B cell (primary cell): ENCODE measurements at places on chromosomes 2 and 18. TPM values are rescaled to one million over a fixed set of nuclear protein-coding genes. Genes with fewer than 3 reads are reported as not detected.

The MAP3K19 gene
- 0.46 TPM in 1 of 2 replicates, not detected in the other for polyA plus RNA-seq

The SLC23A3 gene
- 2.2 and 2.4 TPM in 2 replicates for polyA plus RNA-seq

The ECEL1 gene
- not detected in 2 replicates for polyA plus RNA-seq

The TIMM21 gene
- 22.9 and 28.5 TPM in 2 replicates for polyA plus RNA-seq

The MC5R gene
- polyA plus RNA-seq, result not detected in 2 replicates

The PSD4 gene
- polyA plus RNA-seq, result 87.1 and 113 TPM in 2 replicates

The SERPINB7 gene
- polyA plus RNA-seq, result not detected in 2 replicates

The SULT1C4 gene
- polyA plus RNA-seq, result not detected in 2 replicates

- H3K4me1 ChIP-seq, result no peaks in the 10 kb centered on the region
- H3K4me3 ChIP-seq, result no peak overlapping the region
- H3K36me3 ChIP-seq, result no peaks in the 10 kb centered on the region
- H3K27ac ChIP-seq, result no peak overlapping the region
Observed at GRCh38 chr18:11578799-11579198, 30.6 kb upstream of the SLC35G4 start.

DNA sequence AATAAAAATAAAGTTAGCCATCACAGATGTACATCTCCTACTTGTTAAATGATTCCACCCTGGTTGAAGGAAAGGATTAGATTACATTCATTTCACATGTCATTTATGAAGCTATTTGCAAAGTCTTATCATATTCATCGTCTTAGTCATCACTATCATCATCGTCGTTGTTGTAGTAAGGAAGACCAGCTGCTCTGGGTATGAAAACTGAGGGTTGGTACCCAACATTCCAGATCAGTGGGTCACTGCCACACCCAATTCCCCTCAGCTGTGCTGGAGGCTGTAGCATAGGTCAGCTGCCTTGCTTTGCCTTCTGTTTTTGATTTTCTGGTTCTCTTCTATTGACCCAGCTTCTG lies 20.9 kb upstream of the CCBE1 start:
- no peaks in the 10 kb centered on the region for H3K27me3 ChIP-seq
- no peak overlapping the region for H3K27ac ChIP-seq
- H3K4me3 ChIP-seq, result no peak overlapping the region
- DNase-seq, result no peak
- no peaks in the 10 kb centered on the region for H3K36me3 ChIP-seq

GRCh38 chr18:50460716-50461115 lies 85.9 kb downstream of the SKA1 start:
- DNase-seq, result no peak
- no peak overlapping the region for H3K27ac ChIP-seq
- no peaks in the 10 kb centered on the region for H3K27me3 ChIP-seq
- H3K36me3 ChIP-seq, result no peaks in the 10 kb centered on the region

DNA sequence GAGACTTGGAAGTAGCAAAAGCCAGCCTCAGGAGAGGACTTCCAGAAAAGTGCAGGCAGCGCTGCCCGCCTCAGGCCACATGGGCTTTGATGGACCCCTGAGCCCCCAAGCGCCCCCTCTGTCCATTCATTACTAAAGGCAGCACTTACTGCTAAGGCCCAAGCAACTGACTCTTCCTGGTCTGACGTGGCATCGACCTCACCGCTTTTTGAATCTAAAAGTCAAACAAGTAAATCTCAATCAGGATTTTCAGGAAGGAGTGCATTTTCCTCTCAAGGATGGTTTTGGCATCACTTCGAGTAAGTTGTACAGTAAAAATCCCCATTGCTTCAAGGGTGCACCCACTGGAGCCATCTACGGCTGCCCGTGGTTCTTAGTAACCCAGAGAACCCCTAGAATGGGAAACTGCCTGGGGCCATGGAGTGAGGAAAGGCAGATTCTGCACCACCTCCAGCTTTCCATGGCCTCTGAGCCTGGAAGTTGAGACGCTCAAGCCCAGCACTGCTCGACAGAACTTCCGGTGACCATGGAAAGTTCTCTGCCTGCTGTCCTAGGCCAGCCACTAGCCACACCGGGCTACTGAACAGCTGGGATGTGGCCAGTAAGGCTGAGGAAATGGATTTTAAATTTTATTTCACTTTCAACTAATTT lies 7.0 kb downstream of the HJURP start:
- no peaks in the 10 kb centered on the region for H3K4me1 ChIP-seq
- DNase-seq, result no peak
- H3K27ac ChIP-seq, result no peak overlapping the region
- no peaks in the 10 kb centered on the region for H3K27me3 ChIP-seq

GRCh38 chr2:144546933-144547332 lies 27.0 kb upstream of the ZEB2 start:
- H3K4me3 ChIP-seq, result no peak overlapping the region
- DNase-seq, result no peak
- no peak overlapping the region for H3K27ac ChIP-seq
- peaks cover 34% of the 10 kb centered on the region for H3K27me3 ChIP-seq
- H3K4me1 ChIP-seq, result peaks cover 26% of the 10 kb centered on the region
- H3K36me3 ChIP-seq, result no peaks in the 10 kb centered on the region

GRCh38 chr2:138559641-138560040 lies 58.1 kb downstream of the SPOPL start:
- peaks cover 48% of the 10 kb centered on the region for H3K36me3 ChIP-seq
- no peaks in the 10 kb centered on the region for H3K27me3 ChIP-seq
- H3K4me3 ChIP-seq, result no peak overlapping the region
- no peak for DNase-seq
- no peaks in the 10 kb centered on the region for H3K4me1 ChIP-seq

- no peak for DNase-seq
- no peak overlapping the region for H3K4me3 ChIP-seq
- H3K27me3 ChIP-seq, result no peaks in the 10 kb centered on the region
- H3K4me1 ChIP-seq, result no peaks in the 10 kb centered on the region
- no peaks in the 10 kb centered on the region for H3K36me3 ChIP-seq
- no peak overlapping the region for H3K27ac ChIP-seq
Observed at GRCh38 chr2:217919204-217919603, 83.6 kb downstream of the TNS1 start.

DNA sequence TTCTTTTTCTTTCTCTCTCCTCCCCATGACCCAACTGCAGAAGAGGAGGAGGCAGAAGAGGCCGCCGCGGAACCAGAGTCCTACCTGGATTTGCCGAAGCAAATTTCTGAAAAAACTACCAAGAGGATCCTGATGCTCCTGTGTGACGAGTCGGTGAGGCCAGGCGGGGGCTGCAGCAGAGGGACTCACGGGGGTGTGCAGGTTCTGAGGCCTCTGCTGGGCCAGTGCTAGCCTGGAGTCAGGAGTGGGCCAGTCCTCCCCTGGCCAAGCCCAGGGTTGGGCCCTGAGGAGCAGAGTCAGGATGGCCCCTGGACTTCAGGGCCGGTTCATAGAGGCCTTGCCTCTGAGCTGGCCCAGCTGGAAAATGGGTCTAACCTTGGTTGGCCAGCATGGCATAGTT lies 29.3 kb downstream of the OTOF start:
- H3K27me3 ChIP-seq, result peaks cover 7% of the 10 kb centered on the region
- no peak overlapping the region for H3K27ac ChIP-seq
- no peak for DNase-seq
- no peak overlapping the region for H3K4me3 ChIP-seq
- H3K36me3 ChIP-seq, result no peaks in the 10 kb centered on the region

- no peaks in the 10 kb centered on the region for H3K27me3 ChIP-seq
- H3K36me3 ChIP-seq, result no peaks in the 10 kb centered on the region
- H3K4me3 ChIP-seq, result no peak overlapping the region
- H3K4me1 ChIP-seq, result no peaks in the 10 kb centered on the region
- H3K27ac ChIP-seq, result no peak overlapping the region
- no peak for DNase-seq
Observed at GRCh38 chr2:98372579-98372978, 26.3 kb downstream of the CNGA3 start.

DNA sequence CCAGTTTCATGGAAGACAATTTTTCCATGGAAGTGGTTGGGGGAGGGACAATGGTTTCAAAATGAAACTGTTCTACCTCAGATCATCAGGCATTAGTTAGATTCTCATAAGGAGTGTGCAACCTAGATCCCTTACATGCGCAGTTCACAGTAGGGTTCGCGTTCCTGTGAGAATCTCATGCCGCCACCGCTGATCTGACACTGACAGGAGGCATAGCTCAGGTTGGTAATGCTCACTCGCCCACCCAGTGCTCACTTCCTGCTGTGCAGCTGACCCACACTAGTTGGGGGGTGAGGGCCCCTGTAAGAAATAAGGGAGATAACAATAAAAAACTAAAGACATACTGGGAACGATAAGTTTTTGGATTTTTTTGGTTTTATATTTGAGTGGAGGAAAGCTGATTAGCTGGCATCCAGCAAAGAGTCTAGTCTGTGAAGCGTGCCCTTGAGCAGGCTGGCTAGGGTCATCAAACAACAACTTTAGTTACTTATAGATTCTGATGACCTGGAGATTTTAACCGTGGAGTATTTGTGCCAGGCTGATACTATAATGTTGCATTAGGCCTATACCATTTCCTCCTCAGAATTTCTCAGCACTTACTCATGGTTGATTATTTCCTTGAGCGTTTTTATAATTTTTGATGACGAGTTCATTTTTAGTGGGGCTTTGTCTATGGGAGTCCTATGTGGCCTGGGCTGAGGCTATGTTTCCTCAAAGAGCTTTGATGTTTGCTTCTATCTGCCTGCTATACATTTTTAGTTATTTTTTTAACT lies 6.3 kb upstream of the MCFD2 start:
- H3K27me3 ChIP-seq, result no peaks in the 10 kb centered on the region
- no peak overlapping the region for H3K4me3 ChIP-seq
- peaks cover 29% of the 10 kb centered on the region for H3K4me1 ChIP-seq
- H3K27ac ChIP-seq, result no peak overlapping the region

- H3K36me3 ChIP-seq, result no peaks in the 10 kb centered on the region
- H3K27ac ChIP-seq, result no peak overlapping the region
- H3K4me1 ChIP-seq, result no peaks in the 10 kb centered on the region
- H3K27me3 ChIP-seq, result no peaks in the 10 kb centered on the region
- no peak for DNase-seq
- H3K4me3 ChIP-seq, result no peak overlapping the region
Observed at GRCh38 chr2:126496493-126496892, 159.5 kb upstream of the GYPC start.

GRCh38 chr18:69838620-69839411 lies 108.9 kb downstream of the CD226 start:
- H3K27ac ChIP-seq, result no peak overlapping the region
- DNase-seq, result no peak
- H3K36me3 ChIP-seq, result no peaks in the 10 kb centered on the region
- no peak overlapping the region for H3K4me3 ChIP-seq

DNA sequence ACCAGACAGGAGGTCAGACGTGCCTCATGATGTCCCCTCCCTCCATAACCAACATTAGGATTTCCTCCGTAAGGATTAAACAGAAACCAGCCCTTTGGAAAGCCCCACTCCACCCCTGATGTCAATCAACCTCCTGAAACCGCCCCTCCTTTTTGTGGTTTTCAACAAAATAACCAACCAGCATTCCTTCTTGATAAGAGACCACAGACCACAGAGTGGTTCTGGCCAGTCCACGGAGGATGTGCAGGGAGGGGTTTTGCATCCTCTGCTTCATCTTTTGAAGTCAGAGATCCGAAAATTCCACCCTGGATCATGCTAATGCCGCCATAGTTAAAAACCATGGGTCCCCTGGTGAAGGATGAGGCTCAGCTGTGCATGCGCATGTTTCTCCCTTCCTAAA lies 180.0 kb upstream of the CCDC150 start:
- peaks cover 6% of the 10 kb centered on the region for H3K27me3 ChIP-seq
- H3K4me1 ChIP-seq, result peaks cover 6% of the 10 kb centered on the region
- H3K27ac ChIP-seq, result no peak overlapping the region
- DNase-seq, result peak; percentile 6
- H3K36me3 ChIP-seq, result no peaks in the 10 kb centered on the region
